RKO (cell line): ENCODE measurements at places on chromosomes 11 and 22.
A peak's percentile ranks its signal among the peaks of the same experiment; 100 is the strongest.

GRCh38 chr11:46835897-46836296, 10.2 kb downstream of the CKAP5 start:
- DNase-seq: no peak

- DNase-seq: no peak
Measured at GRCh38 chr11:94271885-94272372, 32.5 kb upstream of the IZUMO1R start.

- DNase-seq: peak; percentile 41
Measured at GRCh38 chr22:43110444-43110926, at the start of gene BIK. BIK (plus strand) TSS chr22:43110750; CDS start chr22:43124023, 13,273 bp downstream.

DNA sequence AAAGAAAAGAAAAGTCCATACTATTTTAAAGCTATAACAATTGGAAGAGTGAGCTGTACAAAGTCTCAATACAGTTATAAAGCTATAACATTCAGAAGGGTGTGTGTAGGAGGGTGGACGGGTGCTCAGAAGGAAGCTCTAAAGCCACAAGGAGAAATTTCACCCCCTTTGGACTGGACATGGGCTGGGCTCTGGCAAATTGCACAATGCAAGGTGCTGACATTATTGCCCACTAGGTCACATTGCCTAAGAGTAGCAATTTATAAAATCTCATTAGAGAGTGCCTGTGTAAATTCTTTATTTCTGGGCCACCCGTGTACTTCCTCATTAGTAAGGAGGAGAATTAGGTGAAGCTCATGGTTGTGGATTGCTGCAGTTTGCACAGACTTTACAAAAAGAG, 5.7 kb upstream of the APOBEC3A start:
- no peak for DNase-seq

DNA sequence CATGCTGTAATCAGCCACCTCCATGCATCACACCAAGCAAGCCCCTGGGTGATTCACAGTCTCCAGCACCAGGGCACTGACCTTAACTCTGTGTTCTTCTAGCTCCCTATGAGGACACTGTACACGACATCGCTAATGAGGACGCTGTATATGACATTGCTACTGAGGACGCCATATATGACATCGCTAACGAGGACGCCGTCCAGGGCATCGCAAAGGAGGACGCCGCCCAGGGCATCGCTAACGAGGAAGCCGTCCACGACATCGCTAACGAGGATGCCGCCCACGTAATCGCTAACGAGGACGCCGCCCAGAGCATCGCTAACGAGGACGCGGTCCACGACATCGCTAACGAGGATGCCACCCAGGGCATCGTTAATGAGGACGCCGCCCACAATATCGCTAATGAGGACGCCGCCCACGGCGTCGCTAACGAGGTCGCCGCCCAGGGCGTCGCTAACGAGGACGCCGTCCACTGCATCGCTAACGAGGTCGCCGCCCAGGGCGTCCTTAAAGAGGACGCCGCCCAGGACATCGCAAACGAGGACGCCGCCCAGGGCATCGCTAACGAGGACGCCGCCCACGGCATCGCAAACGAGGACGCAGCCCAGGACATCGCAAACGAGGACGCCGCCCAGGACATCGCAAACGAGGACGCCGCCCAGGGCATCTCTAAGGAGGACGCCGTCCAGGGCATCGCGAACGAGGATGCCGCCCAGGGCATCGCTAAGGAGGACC, 34.5 kb upstream of the DGCR6L start:
- no peak for DNase-seq

- DNase-seq: no peak
Measured at GRCh38 chr11:14463623-14464022, 36.0 kb downstream of the COPB1 start.

DNA sequence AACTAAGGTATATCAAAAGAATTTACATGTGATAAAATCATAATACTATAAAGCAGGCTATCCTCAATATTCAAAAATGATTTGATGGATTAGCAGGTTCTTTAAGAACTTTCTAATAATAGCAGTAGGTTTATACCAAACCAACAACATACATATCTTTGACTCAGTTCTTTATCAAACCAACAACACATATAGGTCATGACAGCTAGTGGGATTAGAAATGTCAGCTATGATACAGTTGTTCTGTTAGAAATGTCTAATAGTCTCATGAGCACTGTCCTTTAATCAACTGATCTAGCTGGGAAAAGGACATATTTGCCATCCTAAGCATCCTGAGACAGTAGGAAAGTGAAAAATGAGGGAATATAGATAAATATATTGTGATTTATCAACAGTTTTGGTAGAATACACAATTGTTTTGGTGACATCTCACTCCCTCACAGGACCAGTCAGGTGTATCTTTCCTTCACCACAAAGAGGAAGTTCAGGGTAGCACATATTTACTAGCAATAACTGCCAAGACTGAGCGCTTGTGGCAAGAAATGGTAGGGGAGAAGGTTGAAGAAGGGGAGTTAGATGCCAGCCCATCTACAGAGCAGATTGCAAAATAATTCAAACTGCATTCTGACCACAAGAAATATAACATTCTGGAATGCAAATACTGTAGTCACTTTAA, 90.8 kb upstream of the APOA1 start:
- no peak for DNase-seq

- DNase-seq: peak; percentile 10
Measured at GRCh38 chr11:33542921-33543320, 157.7 kb downstream of the C11orf91 start.

- DNase-seq: no peak
Measured at GRCh38 chr11:71336176-71336995, 84.0 kb upstream of the SHANK2 start.

GRCh38 chr11:116930177-116930576, 92.8 kb upstream of the APOA1 start:
- DNase-seq: no peak

DNA sequence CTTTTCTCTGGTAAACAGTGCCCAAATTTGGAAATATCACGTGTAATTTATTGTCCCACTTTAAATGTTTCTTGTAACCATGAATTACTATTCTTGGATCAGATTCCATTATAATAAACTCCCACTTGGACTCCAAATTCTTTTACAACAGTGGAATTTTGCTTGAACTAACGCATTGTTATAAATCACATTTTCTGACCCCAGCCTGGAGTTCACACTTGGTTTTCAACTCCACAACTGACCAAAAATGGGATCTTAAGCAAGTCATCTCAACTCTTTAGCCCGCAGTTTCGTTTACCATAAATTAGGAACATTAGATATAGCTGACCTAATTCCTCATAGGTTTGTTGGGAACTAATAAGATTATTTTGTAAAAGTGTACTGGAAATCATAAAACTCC, 336.8 kb upstream of the NCAM1 start:
- DNase-seq: no peak

GRCh38 chr11:129700701-129701100, 114.9 kb upstream of the TMEM45B start:
- no peak for DNase-seq

- peak; percentile 62 for DNase-seq
Measured at GRCh38 chr11:95154514-95154913, 64.9 kb downstream of the ENDOD1 start.

GRCh38 chr11:96554236-96554820, 164.5 kb downstream of the JRKL start:
- DNase-seq: no peak

GRCh38 chr11:73028611-73029010, 113.5 kb downstream of the FCHSD2 start:
- no peak for DNase-seq

DNA sequence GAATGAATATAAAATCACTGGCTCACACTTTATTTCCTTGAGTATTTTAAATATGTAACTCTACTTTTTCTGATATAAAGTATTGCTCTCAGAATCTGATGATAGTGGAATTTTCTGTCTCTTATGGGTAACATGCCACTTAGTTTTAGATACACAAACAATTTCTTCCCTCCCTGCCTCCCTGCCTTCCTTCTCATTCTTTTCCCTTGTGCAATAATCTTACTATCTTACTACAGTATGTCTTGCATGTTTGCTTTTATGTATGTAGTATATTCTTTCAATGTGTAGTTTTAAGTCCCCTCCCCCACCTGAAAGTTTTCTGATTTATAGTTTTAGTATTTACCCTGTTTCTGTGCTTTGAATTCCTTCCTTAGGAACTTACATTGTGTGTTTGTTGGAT, 48.4 kb downstream of the INSC start:
- DNase-seq: no peak

DNA sequence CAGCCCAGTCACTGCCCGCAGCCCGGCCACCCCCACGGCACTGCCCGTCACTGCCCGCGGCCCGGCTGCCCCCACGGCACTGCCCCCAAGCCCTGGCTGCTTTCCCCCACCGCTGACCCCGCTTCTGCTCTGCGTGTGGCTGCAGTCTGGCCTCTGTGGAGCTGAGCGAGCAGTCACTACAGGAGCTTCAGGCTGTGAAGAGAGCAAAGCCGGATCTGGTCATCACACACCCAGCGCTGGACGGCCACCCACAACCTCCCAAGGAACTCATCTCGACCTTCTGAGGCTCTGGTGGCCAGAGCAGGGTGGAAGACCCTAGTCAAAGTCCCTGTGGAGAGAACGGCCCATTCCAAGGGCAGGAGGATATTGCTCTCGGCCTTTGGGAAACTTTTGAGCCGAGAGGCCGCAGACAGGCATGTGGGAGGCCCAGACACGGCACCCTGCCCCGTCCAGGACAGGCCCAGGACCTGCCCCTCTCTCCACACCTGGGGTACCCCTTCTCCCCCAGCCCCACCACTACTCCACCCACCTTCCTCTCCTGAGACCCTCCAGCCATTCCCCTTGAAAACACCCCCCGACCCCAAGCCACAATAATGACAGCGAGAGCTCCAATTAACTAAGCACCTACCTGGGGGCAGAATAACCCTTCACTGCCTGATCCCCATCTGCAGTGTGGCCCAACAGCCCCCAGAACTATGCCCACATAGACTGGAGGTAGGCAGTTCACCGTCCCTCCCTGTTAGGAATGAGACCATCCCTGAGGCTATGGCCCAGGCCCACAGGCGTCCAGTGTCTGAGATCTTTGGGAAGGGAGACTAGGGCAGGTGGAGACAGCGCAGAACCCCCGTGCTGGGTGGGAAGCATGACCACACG, 3.7 kb upstream of the PGGHG start:
- no peak for DNase-seq

- no peak for DNase-seq
Measured at GRCh38 chr11:28017816-28018215, 90.1 kb downstream of the KIF18A start.

- DNase-seq: peak; percentile 48
Measured at GRCh38 chr11:113991170-113991569, 16.3 kb downstream of the HTR3A start.

DNA sequence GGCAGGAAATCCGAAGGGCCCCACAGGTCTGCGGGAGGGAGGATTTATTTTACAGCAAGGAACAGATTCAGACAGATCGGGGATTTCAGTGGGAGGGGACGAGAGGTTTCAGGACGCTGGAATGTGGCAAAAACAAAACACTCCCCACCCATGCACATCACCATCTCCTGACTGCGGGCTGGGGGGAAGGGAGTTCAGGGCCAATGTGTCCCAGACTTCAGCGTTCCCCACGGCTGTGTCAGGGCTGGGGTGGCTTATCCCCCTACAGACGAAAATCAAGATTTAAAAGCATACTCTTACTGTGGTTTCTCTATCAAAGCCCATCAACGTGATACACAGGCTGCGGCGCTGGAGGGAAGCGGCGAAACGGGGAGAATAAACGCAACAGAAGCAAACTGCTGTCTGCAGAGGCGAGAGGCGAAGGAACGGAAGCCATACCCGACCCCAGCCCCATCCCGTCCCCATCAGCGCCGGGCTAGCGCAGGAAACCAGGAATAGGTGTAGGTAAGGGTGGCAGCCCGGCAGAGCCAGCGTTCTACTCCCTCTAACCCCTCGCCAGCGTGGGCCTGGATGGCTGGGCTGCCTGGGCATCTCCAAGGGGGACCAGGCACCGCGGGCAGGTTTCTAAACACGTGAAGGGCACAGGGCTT, 2.7 kb downstream of the TENM4 start:
- no peak for DNase-seq

DNA sequence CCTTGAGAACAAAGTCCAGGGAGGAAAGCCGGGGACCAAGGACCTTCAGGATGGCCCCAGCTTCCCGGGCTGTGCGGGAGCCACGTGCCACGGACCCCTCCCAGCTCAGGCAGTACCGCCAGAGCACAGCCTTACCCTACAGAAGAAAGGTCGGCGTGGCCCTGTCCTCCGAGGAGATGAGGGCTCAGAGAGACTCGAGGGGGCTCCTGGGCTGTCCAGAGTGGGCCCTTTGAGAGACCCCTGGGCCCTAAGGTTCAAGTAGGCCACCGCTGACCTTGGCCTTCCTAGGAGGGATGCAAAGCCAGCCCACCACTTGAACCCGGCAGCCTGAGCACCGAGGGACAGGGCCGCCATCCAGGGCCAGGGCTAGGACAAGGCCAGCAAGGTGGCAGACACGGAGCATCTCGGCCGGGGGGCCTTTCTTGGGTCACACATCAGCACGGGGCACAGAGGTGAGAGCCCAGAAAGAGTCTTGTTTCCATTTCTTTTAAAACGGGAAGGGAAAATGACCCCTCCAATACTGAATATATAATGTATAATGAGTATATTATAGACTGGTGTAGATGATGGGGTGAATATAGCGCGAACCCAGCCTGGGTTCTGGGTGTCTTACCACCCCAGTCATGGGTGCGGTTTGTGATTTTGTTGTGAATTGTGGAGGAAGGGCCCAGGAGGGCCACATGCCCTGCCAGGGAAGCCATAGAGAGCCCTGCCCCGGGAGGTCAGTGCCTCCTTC, 34.4 kb upstream of the PPARA start:
- no peak for DNase-seq

DNA sequence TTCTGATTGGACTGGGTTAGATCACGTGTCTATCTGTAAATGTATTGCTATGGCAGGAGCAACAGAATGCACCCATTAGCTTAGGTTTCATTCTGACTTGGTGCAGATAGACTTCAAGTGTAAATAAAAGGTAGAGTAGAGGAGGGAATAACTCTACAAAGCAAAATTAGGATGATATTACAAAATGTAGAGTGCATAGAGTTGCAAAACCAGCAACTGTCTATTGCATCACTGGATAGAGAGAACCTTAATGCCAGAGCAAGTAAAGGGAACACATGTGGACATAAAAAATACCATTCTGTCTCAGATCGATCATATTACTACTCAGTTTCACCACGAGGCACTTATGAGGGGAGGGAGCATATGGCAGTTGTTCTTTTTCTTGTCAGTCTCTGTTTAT, 22.0 kb upstream of the CAT start:
- no peak for DNase-seq

DNA sequence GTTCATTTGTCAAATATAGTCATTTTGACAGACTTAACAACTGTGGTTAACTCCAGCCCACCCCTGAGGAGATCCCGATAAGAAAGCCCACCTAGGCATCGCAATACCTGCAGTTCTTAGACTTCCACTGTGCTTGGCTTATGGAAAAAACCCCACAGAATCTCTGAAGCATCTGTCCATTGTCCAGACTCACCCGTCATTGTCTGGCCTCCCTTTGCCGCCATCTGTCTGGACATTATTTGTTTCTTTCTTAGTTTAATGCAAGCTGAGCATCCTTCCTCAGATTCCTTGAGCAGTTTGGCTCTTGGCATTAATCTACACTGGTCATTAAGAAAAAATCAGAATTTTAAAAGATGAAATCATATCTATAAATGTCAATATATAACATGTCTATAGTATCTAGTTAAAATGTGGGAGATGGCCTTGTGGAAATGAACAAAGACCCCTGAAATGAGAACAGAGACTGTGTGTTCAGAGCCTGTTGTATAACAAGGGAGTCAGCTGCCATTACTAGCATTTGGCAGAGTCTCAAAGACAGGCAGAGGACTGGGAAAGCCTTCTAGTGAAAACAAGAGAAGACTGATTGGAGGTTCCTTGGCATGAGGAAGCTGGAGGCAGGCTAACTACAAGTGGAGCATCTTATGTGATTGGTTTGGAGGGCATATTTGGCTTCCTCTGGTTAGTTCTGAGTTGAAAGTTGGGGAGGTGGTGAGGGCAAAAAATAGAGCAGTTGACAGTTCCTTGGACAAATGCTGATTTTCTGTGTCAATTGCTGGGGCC, 80.4 kb downstream of the SPON1 start:
- no peak for DNase-seq
